ENCODE measurements at places on chromosomes 1 and 21.

GRCh38 chr1:84286071-84286470 is 15.4 kb upstream of the SAMD13 start:
- DNase-seq: no peak

DNA sequence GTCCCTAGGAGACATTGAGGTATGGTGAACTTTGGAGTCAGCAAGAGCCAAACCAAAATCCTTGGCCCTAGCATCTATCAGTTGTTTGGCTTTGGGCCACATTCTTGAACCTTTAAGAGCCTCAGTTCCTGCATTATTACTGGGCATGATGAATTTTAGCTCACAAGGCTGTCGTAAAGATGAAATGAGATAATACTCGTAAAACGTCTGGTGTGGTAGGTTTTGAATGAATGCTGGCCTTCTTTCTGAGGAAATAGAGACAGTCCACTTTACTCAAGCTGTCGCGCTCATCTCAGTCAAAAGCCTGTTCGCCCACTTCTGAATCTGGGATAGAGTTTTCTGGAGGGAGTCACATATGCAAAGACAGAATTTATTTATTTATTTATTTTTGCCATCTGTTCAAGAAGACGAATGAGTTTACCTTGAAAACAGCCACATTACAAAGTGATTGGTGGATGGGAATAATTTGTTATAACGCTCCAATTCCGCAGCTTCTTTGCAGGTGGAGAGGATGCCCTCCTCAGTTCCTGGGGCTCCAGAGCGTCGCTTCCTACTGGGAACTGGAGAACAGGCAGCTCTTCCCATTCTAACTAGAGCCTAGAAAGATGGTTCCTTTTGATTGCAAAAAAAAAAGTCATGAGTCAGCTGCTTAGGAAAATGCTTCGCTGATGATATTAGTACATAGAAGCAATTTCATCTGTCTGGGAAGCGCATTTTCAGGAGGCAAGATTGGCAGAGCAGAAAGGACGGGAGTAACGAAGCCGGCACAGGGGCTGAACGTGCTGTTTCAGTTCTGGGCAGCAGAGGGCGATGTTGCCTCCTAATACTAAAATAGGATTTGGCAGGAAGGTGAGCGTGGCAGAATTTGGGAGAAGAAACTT is 49.9 kb upstream of the CYP2J2 start:
- DNase-seq: peak; percentile 13

DNA sequence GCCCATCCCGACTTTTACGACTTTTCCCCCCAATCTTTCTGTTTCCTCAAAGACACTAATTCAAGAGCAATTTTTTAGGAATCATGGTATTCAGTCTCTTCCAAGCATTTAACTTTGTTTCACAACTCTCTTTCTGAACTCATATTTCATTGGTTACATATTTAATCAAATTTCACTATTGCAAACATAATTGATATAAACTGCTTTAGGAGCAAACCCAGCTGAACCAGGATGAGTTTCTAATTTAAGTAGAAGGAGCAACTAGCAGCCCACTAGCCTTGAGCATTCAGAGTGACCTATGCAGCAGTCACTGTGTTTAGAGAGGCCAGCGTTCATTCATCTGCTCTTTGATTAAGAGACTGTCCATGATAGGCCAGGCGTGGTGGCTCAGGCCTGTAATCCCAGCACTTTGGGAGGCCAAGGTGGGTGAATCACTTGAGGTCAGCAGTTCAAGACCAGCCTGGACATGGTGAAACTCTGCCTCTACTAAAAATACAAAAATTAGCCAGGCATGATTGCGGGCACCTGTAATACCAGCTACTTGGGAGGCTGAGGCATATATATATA is 1.8 kb downstream of the CELA2B start:
- no peak for DNase-seq

GRCh38 chr1:115862403-115862802 is 21.5 kb upstream of the NHLH2 start:
- DNase-seq: no peak

DNA sequence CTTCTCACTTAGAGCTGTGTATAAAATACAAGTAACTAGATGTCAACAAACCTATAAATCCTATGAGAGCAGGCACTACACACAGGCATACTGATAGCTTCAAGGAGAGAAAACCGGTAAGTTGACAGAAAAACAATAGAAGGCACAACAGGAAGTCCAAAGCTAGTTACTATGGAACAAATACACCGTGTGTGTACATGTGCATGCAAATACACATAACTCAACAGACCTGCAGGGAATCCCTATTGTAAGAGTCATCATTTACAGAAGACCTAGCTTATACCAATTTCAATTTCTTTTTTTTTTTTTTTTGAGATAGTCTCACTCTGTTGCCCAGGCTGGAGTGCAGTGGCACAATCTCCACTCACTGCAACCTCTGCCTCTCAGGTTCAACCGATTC is 26.3 kb downstream of the JAK1 start:
- DNase-seq: no peak

- no peak for DNase-seq
Observed at GRCh38 chr1:203202431-203203245, 16.1 kb upstream of the CHI3L1 start.

GRCh38 chr1:1529321-1529720 is 11.1 kb downstream of the TMEM240 start:
- no peak for DNase-seq

DNA sequence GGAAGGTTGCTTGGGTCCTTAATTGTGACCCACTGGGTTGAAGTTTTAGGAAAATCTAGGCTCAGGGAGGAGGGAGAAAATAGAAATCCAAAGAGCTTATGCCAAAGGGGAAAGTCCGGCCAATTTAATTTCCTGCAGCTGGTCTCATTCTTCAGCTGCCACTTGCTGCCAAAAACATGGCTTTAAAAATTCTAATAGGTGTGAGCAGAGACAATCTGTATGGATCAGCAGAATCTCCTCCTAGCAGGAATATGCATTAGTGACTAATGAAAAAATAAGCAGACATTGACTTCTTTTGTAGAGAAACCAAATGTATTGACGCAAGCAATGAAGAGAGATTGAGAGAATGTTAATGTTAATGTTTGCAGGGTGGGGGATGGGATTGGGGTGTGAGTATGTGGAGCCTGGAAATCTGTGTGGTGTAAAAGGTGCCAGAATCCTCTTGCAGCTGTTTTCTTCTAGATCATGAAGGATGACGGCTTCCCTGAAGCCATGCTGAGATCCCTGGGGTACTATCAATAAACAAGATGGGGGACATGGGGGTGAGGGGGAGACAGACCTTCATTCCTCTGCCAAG is 35.3 kb downstream of the VWA5B1 start:
- no peak for DNase-seq

DNA sequence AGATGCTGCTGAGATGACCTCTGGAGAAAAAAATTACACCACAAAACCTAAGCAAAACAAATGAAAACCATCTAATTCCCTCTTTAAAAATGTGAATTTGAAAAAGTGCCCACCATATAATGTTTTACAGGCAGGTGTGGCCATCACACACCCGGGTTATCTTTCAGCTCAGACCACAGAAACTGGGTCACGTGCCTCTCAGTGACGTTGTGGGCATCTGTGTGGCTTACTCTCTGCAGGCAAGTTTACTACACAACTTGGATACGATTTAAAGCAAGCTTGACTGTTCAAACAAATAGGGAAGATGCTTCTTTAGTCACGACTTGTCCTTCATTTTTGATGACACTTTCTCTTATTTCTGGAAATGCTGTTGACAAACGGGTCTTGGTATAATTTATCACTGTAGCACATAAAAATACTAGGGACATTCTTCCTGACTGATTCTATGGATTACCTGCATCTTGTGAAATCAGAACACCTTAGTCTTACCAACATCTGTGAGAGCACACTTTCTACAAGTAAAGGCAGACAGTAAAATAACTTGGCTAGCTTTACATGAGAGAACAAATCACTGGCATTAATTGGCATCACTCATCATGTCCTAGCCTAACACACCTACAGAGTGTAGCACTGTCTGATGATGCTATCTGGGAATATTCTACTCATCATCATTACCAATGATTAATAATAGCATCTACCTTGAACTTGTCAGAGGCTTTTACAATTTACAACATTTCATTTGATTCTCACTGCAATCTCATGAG is 89.3 kb upstream of the EDEM3 start:
- peak; percentile 3 for DNase-seq

GRCh38 chr1:220754212-220754917 is 6.2 kb downstream of the MTARC2 start:
- no peak for DNase-seq

GRCh38 chr1:229557913-229558414 is 543 bp downstream of the ABCB10 start:
- peak; percentile 49 for DNase-seq

GRCh38 chr1:181036107-181036836 is 2.5 kb downstream of the MR1 start:
- no peak for DNase-seq

- no peak for DNase-seq
Observed at GRCh38 chr1:216453777-216454176, 30.5 kb upstream of the USH2A start.

- no peak for DNase-seq
Observed at GRCh38 chr1:156893048-156893953, at the start of gene PEAR1. PEAR1 (plus strand) TSS chr1:156893718; CDS start chr1:156903927, 10,209 bp downstream.

- DNase-seq: no peak
Observed at GRCh38 chr1:236303675-236304074, 21.9 kb upstream of the ERO1B start.

DNA sequence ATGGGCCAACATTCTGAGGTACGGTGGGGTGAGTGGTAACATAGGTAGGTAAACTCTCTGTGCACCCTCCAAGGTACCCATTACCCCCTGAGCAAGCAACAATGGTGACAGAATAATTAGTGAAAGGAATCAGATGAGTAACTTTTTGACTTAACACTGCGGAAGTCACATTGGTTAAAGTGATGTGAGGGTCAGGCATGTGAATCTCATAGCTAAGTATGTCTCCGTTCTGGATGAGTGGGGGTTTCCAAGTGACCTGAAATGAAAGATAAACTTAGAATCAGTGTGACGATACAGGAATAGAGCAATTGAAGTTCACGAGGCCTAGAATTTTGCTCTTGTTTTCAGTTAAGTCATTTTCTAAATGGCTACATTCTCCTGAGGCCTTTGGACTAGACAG is 311.7 kb downstream of the KCTD3 start:
- DNase-seq: no peak

GRCh38 chr1:37901191-37901892 is 42.0 kb upstream of the MTF1 start:
- DNase-seq: no peak

DNA sequence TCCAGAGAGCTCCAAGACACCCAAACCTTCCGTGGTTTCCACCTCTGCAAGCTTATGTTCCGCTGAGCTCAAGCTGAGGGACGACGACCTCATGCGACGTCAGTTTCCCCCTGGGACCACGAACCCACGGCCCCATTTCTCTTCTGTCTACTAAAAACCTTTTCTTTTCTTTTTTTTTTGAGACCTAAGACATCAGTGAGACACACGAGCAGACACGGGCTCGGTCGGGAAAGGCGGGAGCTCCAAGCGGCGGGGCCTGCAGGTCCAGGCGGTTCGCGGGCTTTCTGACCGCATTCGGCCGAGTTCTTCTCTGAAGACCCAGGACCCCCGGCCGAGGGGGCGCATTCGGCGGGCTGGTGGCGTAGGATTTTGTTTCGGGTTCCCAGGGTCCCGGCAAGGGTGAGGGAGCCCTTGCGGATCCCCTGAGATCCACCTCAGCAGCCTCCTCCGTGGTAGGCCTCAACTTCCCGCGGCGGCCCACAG is 402 bp downstream of the C21orf58 start:
- peak; percentile 32 for DNase-seq

GRCh38 chr1:82517586-82517985 is 716.9 kb downstream of the ADGRL2 start:
- DNase-seq: no peak

DNA sequence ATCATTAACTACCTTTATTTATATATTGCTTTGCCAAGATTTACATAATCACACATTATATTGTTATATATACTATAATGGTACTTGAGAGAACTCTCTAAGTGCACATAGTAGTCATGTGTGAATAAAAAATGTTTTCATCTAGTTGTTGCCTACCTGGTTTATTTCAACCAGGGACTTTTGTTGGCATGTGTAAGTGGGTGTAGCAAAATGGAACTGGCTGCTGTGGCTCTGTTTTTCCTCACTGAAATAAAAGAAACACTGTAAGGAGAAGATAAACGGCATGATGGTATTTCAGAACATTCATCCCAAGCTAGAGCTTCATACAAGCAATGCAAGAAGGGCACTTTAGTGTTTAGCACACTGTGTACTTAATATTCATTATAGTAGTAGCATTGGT is 14.9 kb downstream of the RBBP4 start:
- DNase-seq: no peak

DNA sequence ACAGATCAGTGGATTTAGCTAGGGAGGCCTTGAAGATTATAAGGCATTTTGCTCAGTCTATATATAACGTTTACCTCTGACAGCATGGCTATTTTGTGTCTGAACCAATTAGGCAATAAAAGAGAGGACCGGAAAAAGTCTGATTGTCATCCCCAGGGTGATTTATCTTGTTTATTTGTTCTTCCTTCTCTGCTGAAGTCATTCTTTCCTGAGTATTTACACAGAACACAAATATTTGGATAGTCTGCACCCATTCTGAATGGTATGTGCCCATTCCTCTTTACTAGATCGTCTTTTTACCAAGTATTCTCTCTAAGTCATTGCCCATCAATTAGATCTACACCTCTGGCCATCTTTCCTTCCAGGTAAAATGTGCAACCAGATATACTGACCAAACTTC is 1602.9 kb downstream of the KCNT2 start:
- DNase-seq: no peak

DNA sequence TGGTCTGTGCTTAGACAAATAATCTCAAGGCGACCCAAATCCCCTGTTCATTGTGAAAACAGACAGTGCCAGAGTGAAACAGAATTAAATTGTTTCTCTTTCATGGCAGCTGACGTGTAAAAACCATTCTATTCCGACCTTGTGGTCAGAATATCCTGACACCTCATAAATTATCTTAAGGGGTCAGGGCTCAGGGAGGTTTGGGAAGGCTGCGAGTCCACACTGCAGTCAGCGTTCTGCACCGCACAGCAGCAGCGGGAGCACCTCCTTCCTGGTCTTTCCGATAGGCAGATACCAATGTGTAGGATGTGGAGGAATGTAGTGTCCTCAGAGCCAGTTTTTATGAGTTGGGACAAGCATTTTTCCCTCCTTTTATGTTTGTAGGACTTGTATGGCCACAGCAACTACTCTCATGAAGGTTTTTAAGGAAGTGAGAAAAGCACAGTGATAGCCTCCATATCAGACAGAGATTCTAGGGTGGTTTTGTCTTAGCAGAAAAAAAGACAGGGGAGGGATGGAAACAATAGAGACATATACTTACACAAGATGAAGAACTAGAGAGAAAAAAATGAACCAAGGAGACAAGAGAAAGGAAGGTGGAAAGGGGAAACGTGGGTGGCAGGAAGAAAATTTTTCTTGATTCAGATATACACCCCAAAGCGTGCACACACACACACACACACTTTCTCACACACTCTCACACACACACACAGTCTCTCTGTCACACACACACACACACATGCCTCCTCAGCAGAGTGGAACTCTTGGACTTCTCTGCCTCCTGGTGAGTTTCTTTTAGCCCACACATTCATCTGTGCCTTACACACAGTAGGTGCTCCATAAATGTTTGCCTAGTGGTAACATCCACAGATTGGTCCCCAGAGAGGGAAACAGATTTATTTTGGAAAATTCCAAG is 68.6 kb downstream of the NTMT2 start:
- DNase-seq: no peak
